ENCODE measurements at places on chromosomes 3 and 15. TPM values are rescaled to one million over a fixed set of nuclear protein-coding genes. Genes with fewer than 3 reads are reported as not detected.

- DNase-seq = peak; percentile 79
Observed at GRCh38 chr3:133301194-133301593, 98.7 kb upstream of the BFSP2 start.

DNA sequence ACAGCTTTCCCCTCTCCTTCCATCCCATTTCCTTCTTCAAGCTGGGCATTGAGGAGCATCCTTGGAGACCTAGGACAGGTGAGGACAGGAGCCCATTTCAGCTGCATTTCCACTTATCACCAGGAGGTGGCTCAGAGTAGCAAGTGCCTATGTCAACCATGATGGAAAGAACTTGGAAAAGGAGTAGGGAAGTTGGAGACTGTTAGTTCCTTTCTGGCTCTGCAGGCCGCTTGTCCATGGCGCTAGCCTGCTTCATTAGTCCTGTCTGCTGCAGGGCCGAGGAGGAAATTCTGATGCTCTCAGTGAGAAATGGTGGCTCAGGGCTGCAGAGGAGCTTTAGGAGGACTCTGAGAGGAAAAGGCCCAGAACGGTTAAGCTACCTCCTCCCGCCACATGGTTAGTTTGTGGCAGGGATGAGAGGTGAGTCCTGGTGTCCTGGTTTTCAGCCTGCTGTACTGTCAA, 7.0 kb upstream of the CD276 start:
- DNase-seq = peak; percentile 81

GRCh38 chr3:126893651-126894050, 89.3 kb upstream of the PLXNA1 start:
- DNase-seq = no peak

GRCh38 chr3:20039765-20040547, at the start of gene KAT2B:
TSS of gene KAT2B (plus strand) at chr3:20040446. CDS start at chr3:20040478, 32 bp downstream.
- DNase-seq = peak; percentile 79

The SERPINI1 gene
- total RNA-seq = 1.5 TPM

The CFAP91 gene
- total RNA-seq = 0.14 TPM

The EFHB gene
- not detected for total RNA-seq

The CYP1A2 gene
- total RNA-seq = not detected

DNA sequence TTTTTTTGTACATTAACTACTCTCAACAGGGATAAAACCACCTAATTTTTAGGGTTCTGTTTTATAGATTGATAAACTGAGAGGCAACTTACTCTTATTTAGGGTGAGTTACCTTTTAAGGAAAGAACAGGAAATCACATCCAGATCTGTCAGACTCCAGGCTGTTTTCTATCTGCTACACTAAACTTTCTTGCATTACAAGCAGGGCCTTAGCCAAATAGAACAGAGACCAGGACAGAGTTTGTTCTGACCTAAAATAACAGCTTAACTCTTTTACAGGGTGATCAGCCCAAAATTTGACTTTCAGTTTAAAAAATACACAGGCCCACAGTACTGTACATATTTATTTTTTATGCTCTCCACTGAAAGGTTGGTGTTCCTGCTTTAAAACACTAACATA, 38.6 kb downstream of the SGO1 start:
- DNase-seq = no peak
